Cortex of kidney (tissue), 1 donor: ENCODE measurements at places on chromosomes 4 and X.

DNA sequence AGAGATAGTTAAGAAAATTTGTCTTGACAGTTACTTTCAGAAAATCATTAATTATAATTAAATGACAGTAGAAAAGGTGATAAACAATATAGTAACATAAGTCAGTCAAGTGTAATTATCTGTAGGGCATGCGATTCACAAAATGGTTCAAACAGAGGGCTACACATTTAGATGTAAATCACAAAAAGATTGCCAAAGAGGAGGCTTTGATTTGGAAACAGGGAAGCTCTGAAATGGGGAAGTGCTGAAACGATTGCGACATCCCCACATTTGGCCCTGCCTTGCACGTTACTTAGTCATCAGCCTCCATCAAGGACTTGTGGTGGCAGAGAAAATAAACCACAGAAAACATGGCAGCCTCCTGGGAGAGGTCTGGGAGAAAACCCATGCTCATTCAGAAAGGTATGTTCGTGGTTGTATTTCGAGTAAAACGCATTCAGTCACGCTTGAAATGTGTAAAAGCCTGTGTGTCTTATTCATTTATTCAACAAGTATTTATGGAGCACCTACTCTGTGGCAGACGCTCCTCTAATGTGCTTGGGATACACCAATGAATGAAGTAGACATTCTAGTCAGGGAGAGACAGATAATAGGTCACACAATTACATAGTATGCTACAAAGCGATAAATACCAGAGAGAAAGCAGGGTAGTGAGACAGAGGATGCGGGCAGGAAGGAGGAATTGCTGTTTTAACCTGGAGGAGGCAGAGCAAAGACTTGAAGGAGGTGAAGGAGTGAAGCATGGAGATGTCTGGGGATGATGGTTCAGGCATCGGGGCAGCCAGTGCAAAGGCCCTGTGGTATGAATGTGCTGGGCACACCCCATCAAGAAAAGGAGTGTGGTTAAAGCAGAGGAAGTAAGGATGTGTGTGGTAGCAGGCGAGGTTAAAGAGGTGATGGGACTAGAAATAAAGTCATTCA is 7.8 kb downstream of the RBM47 start:
- DNase-seq, result no peak

DNA sequence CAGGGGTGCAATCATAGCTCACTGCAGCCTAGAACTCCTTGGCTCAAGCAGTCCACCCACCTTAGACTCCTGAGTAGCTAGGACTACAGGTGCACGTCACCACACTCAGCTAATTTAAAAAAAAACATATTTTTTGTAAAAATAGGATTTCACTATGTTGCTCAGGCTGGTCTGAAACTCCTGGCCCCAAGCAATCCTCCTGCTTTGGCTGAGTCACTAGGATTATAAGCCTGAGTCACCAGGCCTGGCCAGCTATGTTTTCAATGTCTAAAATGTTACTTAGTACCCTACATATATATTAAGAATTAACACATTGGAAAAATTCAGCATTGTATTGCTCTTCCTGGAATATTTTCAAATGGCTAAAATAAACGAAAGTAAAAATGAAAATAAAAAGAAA is 37.5 kb downstream of the PNPLA4 start:
- DNase-seq, result no peak

GRCh38 chr4:40731361-40731760 is 18.4 kb upstream of the NSUN7 start:
- no peak for DNase-seq

GRCh38 chr4:122716825-122717448 is 15.6 kb upstream of the BBS12 start:
- no peak for DNase-seq

DNA sequence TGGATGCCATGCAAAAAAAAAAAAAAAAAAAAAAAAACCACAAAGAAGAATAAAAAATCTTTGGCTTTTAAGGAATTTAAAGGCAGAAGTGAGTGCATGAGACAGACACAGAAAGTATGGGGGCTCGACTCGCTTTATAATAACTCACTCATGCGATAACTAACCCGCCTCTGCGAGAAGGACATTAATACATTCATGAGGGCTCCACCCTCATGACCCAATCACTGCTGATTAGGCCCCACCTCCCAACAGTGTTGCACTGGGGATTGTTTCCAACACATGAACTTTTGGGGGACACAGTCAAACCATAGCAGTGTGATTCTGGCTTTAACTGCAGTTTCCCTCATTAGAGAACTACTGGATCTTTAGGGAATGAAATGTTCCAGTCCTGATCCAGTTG is 78.1 kb downstream of the QDPR start:
- no peak for DNase-seq

DNA sequence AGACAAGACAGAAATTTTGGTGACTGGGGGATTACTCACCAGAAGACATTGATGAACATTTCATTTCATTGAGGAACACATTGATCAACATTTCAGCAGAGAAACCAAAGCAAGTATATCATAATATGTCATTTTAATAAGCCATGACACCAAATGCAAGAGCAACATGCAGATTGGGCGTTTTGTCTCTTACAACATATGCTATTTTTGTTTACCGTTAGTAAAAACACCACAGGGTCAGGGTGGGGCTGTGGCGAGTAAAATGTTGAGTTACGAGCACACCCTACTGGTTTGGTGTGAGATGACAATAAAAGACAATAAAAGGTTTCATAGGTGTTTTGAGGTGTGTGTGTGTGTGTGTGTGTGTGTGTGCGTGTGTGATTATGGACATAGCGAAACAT is 294.5 kb downstream of the PDGFC start:
- DNase-seq, result no peak

DNA sequence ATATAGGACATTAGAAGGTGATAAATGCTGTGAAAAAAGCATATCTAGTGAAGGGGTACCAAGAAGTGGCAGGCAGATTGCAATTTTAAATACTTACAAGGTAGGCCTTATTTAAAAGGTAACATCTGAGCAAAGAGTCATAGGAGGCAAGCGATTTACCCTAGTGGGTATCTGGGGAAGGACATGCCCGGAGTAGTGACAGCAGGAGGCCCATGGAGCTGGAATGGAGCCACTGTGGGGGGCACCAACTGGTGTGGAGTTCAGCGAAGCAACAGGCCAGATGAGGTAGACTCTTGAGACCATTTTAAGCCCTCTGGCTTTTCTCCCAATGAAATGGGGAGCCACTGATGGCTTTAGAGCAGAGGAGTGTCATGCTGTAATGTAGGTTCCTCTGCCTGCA is 37.3 kb downstream of the SEC24D start:
- DNase-seq, result no peak

GRCh38 chr4:3123181-3123671 is 48.7 kb downstream of the HTT start:
- no peak for DNase-seq

GRCh38 chr4:48738856-48739255 is 41.2 kb downstream of the FRYL start:
- DNase-seq, result no peak

DNA sequence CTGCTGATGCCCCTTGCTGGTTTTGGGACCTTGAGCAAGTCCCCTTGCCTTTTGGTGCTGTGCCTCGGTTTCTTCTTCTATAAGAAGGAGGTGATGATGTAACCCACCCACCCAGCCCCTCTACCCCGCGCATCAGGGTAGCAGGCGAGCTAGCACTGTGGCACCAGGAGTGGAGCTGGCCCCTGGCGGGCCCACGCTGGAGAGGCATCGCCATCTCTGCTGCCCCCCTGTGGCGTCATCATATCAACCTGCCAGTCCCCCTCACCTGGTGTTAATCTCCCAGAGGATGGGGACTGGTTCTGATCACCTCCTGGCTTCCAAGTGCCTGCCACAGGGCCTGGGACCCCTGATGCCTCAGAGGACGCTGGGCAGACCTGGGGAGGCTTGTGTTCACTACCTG is 6.3 kb upstream of the SORCS2 start:
- DNase-seq, result no peak

- no peak for DNase-seq
Observed at GRCh38 chr4:69708211-69708610, 52.2 kb downstream of the SULT1B1 start.

- no peak for DNase-seq
Observed at GRCh38 chr4:36187723-36188333, 56.5 kb downstream of the ARAP2 start.

DNA sequence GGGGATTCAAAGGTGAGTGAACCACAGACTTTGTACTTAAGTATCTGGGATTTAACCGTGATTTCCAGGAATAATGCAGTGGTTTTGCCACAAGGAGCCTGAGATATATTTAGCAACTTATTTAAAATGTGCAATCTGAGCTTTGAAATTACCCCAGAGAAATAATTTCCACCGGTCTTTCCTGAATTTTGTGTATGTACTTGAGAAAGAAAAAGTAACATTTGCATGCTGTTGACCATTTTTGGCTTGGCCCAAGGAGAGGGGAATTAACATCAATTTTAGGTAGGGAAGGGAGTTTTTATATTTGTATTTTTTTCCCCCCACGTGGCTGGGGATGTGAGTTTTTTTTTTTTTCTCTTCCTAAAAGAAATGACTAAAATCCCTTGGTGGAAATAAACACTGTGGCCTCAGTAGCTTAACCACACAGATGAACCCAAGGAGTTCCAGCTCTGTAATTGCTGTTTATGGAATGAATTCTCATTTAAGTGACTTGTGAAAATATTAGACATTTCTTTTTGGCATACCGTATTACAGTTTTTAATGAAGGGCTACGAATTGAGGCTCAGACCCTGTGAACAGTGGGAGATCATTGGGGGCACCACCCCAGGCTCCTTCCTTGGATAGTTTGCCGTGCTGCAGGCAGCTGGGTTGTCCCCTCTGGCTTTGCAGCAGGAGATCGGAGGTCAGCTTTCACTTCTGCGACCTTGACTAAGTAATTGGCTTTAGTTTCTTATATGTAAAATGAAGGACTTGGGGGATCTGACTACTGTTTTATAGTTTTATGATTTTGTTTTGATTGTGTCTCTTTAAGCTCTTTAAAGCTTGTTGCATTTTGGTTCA is 116.1 kb downstream of the ARHGAP10 start:
- no peak for DNase-seq

DNA sequence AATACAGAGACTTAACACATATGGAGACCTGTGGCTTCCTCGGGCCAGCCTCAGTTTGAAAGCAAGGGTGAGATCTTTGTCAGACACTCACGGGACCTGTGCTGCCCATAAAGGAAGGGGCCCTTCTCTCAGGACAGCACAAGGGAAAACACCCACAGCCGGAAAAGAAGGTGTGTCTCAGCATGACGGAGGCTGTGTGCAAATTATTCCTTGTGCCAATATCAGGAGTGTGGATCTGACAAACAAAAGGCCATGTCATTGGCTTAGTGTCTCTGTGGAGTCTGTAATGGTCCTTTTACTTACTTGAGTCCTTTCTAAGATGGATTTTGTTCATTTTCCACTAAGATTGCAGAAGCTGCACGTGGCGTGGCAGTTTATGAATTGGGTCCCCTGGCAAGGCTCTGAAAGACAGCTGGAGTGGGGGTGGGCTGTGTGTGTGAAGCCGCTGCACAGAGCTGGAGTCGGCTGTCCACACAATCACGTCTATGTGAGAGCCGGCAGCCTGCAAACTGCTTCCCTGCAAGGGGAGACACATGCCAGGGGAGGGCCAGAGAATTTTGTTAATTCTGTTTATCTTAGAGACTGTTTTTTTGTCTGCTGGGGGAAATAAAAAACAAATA is 1.9 kb downstream of the ENPP6 start:
- DNase-seq, result no peak

DNA sequence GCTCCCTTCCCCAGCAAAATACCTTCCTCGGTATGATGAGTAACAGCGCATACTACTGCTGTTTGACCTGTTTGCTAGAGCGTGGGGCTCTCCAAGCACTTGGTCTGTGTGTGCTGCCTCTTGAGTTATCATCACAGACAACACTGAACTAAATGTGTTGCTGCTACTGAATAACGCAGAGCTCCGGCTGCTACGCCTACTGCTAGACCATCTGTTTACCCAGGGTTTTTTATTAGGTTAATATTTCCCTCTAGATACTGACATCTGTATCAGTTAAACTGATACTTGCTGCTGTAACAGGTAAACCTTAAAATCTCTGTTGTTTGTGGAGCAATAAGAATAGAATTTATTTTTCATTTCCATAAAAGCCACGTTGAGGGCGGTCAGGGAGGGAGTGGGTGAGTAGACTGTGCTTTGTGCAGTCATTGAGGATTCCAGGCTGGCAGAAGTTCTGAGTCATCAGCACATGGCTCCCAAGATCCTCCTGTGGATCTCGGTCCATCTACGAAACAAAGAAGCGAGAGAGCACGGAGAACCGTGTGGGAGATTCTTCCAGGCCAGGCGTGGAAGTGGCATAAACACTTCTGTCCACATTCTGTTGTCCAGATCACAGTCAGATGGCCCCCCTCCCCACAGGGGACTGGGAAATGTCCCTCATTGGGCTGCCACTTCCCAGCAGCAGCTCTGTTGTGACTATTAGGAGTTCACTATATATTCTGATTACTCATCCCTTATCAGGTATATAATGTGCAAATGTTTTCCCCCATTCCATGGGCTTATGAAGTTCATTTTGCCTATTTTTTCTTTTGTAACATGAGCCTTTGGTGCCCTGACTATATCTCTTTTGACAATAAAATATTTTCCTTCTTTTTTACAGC is 14.1 kb downstream of the GRK4 start:
- no peak for DNase-seq

GRCh38 chr4:97866821-97867556 is 276.3 kb downstream of the STPG2 start:
- no peak for DNase-seq

GRCh38 chrX:130887376-130887775 is 15.6 kb downstream of the ENOX2 start:
- no peak for DNase-seq

DNA sequence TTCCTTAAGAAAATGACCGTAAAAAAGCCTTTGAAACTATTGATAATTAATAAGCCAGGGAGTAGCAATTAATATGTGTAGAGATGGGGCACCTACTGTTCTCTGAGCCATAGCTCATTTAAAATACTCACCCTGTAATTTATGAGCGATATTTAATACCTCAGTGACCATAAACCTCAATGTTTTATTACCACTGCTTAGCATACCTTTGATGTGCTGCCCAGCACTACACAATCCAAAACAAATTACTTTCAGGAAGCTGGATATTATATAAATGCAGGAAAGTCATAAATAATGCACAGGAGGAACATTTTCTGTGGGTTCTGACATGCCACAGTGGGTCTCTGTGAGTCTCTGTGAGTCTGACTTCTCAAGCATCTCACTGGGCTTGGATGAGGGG is 166.1 kb upstream of the RPL34 start:
- no peak for DNase-seq

GRCh38 chr4:83753260-83753659 is 217.4 kb downstream of the GPAT3 start:
- DNase-seq, result no peak

DNA sequence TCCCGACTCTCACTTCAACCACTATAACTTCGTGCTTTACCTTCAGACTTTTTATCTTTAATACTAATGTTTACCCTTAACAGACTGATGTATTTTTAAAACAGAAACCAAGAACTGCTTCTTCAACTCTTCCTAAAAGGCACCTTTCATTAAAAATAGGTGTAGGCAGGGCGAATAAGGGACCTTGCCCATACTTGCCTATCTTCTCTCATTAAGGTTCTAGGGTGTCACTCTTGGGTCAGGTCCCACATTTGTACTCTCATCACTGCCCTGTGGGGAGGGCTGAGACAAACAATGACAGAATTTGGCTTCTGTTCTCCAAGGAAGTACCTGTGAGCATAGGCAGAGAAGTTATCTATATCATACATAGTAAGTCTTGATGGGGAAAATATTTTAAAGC is 69.7 kb downstream of the ANKRD50 start:
- no peak for DNase-seq
